ENCODE measurements at places on chromosomes 1 and 21. TPM values are rescaled to one million over a fixed set of nuclear protein-coding genes. Genes with fewer than 3 reads are reported as not detected.

TMEM200B gene
- 9.8 TPM for polyA plus RNA-seq

BARHL2 gene
- not detected for polyA plus RNA-seq

DNA sequence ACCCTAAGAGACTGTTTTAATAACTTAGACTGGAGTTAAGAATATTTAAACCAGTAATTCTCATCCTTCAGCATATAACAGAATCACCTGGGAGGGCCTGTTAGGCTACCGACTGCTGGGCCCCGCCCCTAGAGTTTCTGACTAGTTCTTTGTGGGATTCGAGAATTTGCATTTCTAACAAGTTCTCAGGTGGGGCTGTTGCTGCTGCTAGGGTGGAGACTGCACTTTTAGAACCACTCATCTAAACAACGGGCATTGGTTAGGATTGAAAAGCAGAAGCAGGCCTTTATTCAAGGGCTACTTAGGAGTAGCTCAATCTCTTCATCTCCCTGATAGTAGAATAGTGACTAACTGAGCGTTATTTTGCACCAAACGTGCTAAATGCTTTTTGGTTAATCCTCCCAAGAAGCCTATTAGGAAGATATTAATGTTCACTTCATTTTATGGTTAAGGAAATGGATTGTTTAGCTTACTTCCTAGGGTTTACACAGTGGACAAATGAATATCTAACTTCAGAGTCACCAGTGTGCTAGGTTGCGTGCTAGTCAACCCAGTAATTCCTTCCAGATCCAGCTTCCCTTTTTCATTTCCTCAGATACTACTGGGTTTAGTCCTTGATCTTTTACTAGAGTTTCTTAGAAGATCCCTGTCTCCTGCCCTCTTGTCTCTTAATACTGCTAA, 31.1 kb upstream of the UAP1 start:
- DNase-seq = no peak

DNA sequence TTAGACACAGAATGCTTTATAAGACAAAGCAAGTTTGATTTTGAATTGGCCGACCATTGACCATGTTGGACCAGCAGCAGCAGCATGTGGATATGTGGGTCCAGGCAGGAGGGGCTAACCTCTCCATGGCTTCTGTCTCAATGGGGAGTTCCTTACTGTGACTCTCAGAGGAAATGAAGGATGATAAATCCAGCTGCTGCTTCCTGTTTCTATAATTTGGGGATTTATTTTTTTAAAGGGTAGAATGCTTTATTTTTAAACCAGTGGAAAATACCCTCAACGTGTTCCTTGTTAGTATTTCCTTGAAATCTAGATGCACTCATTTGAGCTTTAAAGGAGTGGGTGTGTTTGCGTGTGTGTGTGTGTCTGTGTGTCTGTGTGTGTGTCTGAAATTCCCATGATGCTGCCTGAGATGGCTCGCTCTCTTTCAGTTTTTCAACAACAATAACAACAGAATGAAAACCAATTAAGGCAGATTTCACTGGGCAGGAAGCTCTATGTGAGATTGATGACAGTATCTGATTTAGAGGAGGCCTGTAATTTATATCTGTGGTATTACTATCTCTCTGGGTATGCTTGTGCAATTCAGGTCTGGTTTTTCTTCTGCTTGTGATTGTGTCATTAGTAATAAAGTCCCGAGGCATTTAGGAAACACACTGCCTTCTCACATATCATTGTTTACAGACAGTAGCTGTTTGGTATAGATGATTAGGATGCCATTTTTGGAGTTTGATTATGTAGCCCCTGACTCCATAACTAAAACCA, 86.1 kb upstream of the ZNF326 start:
- no peak for DNase-seq

DNA sequence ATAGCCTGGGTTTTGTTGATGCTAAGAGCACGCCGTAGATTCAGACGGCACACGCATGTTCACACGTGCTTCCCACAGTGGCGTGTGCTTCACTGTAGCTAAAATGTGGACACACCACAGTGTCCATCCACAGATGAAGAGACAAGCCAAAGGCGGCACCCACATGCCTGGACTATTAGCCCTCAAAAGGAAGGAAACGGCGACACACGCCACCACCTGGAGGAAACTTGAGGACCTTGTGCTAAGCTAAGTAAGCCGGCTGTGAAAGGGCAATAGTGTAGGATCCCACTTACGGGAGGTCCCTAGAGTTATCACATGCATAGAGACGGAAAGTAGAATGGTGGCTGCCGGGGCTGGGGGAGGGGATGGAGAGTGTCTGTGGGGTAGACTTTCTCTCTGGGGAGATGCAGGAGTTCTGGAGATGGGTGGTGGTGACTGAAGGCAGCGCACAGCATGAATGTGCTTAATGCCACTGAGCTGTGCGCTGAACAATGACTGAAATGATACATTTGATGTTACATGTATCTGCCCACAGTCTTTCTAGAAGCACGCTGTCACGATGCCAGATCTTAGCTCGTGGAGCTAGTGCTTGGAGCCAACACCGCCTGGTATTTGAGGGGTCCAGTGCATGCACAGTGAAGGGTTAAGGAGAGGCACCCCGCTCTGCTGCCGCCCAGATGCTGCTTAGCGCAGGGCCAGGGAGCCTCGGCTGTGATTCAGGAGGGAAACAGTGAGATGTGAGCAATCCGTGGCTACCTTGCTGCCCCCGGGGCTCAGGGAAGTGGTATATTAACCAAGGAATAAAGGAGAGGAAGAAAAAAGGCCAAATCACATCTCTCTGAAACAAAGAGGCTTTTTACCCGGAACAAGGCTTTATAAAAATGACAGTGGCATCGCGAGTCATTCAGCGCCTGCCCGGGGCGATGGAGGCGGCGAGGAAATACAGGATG, 103.7 kb downstream of the PRDM16 start:
- DNase-seq = no peak

SPATA6 gene
- 4.6 TPM for polyA plus RNA-seq
